ENCODE measurements at places on chromosomes 3 and 15.

- DNase-seq = no peak
These were observed 64.6 kb downstream of the CD200 start for GRCh38 chr3:112397556-112397955.

DNA sequence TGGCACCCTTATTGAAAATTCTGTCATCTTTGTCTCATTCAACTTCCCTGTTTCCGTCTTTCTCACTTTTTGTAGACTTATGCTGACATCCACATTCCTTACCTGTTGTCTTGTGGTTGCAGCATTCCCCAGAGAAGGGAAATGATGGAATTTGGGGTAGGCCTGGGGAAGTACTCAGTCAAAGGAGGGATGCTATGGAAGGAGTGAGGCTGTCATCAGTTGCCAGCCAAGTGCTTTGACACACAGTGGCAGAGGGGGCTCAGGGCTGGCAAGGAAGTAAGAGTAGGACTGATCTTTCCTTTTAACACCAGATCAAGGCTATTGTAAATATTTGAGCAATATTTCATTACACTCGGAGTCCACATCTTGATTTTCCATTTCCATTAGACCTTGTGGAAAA is 64.4 kb downstream of the RPLP1 start:
- no peak for DNase-seq

DNA sequence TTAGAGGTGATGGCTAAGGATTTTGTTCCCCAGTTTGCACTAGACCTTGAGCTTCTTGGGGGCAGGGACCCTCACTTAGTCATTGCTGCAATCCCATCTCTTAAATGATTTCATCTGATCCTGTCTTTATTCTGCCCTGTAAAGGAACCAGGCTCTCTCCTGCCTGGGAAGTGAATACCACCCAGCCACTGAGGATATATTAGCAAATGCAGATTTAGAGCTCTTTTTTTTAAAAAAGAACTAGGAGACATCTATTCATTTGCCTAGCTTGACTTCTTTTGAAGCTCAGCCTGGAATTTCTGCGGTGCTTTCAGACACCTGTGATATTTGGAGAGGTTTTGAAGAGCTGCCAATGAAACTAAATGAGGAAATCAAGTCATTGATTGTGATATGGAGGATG is 41.8 kb downstream of the CA12 start:
- DNase-seq = no peak

DNA sequence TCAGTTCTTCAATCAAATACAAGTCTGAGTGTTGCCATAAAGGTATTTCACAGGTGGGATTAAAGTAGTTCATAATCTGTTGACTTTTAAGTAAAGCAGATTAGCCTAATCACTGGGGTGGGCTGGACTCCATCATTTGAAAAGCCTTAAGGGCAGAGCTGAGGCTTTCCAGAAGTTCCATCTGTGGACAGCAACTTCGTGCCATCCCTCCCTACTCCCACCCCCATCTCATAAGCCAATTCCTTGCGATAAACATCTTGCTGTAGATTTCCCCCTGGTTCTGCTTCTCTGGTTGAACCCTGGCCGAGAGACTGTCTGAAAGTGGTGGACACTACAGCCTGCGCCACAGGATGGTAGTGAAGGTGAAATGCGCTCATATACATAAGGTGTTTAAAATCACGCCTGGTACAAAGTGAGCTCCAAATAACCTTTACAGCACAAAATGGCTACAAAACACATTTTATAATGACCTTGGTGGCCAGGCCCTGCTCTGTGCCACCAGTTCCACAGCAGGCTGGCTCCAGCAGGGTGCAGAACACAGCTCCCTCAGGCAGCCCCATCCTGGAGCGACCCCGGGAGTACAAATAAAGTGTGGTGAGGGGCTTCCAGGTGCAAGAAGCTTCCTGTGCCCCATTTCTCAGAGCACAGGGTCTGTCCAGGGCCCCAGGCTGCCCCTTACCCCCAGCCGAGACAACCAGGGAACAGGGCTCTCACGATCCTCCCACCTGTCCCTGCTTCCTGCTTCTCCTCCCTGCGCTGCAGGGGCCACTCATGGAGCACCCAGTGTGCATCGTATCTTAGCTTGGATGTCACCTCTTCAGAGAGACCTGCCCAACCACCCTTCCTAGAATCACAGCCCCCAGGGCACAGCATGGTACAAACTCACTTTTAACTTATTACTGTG is 25.8 kb upstream of the GATA2 start:
- DNase-seq = no peak

DNA sequence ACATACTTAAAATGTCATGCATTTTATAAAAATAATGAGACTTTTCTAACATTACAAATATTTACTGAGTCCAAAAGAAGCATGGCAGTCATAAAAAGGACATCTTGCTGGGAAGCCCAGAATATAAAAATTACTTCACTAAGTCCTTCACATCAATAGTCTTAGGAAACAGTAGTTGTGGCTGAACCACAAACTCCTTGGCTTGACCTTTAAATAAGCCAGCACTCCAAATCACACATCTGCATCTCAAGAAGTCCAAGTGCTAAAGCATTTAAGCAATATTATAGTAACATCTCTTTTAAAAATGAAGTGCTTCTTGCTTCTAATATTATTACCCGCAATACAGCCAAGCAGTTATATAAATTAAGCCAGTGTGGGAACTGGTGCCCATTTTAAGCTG is 8.8 kb downstream of the CCNL1 start:
- DNase-seq = no peak

- peak; percentile 53 for DNase-seq
These were observed 39.3 kb downstream of the C2CD4B start for GRCh38 chr15:62125773-62126172.

- DNase-seq = no peak
These were observed 54.1 kb upstream of the IGF2BP2 start for GRCh38 chr3:185878920-185879319.

DNA sequence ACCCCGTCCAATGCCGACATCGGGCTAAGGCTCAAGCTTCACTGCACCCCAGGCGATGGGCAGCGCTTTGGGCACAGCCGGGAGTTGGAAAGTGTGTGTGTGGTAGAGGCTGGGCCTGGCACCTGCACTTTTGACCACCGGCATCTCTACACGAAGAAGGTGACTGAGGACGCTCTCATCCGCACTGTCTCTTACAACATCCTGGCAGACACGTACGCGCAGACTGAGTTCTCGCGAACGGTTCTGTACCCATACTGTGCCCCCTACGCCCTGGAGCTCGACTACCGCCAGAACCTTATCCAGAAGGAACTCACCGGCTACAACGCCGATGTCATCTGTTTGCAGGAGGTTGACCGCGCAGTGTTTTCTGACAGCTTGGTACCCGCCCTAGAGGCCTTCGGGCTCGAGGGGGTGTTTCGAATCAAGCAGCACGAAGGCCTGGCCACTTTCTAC is 1.0 kb downstream of the PDE12 start:
- DNase-seq = peak; percentile 50

- DNase-seq = no peak
These were observed 52.7 kb downstream of the RAD54L2 start for GRCh38 chr3:51591231-51591630.

DNA sequence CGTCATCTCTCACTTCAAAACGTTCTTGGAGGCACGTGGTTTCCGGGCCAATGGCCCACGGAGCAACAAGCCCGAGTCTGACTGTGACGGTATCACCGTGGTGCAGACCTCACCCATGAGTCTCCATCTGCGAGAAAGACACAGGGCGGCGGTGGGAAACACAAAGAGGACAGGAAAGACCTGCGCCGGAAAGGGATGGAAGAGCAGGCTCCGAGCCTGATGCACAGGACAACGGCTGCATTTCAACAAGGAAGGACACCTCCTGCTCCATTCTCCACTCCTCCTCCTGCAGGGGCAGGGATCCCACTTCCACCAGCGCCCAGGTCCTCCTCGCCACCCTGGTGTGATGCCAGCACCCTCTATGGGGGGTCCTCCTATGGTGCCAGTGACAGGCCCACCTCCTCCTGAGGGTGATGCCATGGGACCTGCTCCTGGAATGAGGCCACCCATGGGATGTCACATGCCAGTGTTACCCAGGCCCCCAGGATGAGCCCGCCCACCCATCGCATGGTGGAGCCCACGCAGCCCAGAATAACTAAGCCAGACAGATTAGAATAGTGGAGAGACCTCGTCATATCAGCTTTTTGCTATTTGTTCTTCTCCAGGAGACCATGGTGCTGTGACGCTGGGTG is 73.0 kb upstream of the PCSK6 start:
- no peak for DNase-seq

GRCh38 chr15:68279779-68280753 is 2.5 kb downstream of the FEM1B start:
- DNase-seq = peak; percentile 55

DNA sequence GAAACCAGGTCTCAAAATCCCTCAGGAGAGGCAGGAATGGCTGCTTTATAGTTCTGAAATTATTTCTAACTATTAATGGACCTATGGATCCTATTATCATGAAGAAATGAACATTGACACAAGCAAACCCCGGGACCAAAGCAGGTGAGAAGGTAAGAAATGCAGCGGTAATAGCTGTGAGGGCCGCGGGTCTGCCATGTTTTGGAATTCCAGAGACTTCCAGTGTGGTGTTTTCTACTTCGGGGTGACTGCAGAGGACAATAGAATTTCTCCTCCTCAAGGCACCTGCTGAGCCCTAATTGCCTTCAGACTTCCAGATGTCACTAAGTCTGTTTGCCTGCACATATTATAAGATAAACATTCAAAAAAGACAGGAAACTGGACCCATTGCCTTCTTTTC is 437.4 kb downstream of the GABRG3 start:
- no peak for DNase-seq

DNA sequence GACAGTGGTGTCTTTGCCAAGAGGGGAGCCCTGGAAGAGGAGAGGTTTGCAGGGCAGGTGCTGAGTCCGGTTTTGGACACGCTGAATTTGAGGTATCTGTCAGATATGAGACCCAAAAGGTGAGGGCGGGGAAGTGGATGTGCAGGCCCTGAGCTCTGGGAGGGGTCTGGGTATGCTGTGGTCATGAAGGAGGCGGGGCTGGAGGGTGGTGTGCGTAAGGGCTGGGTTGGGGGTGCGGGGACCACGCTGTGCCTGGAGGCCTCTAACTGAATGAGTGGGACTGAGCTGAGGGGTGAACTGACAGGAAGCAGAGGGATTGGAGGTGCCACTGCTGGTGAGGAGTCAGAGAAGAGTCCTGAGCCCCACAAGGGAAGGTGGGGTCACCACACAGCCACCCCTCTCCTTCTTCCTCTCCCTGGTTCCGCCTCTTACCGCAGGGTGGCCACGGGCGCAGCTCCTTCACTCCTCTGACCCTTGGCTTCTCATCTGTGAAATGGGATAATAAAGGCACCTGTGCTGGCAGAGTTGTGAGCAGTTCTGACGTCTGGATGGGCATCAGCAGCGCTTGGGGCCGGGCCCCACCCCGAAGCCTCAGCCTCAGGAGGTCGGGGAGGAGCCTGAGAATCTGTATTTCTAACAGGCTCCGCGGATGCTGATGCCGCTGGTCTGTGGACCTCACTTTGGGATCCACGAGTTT is 28.8 kb downstream of the PSTPIP1 start:
- no peak for DNase-seq

- DNase-seq = no peak
These were observed 41.0 kb downstream of the ITGB5 start for GRCh38 chr3:124846189-124846588.

DNA sequence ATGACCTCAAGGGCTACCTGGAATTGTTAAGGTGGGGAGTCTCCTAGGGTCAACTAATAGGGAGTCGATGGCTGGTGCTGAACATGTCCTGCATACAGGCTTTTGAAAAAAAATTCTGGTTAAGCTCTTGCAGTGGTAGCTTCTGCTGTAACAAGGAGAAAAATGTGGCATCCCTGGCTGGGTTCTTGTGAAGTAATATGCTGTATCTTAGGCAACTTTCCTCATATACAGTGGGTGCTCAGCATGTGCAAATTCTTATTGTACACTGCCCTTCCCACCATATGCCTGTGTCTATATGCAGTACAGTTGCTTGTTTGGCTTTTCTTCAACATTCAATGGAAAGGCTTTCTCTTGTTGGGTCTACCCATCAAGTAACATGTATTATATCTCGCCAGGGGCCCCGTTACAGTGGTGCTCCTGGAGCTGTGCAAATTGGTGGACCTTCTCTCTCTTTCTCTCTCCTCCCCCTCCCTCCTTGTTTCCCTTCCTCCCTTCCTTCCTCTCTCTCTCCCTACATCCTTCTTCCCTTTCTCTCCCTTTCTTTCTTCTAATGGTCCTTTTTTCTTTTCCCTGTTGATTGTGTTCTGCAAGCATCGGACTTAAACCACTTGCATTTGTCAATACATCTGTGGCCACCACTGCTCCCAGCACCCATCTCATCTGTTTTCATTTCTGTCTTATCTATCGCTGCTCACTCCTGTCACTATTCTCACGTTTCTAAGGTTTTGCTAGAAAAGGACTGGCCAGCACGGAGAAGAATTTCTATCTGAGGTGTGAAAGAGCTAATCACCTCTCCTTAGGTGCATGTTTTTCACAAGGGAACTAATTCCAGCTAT is 35.2 kb downstream of the TGFBR2 start:
- no peak for DNase-seq

- no peak for DNase-seq
These were observed 1217.6 kb upstream of the ALCAM start for GRCh38 chr3:104149154-104149553.

GRCh38 chr3:46852334-46852720 is 10.9 kb downstream of the MYL3 start:
- no peak for DNase-seq

DNA sequence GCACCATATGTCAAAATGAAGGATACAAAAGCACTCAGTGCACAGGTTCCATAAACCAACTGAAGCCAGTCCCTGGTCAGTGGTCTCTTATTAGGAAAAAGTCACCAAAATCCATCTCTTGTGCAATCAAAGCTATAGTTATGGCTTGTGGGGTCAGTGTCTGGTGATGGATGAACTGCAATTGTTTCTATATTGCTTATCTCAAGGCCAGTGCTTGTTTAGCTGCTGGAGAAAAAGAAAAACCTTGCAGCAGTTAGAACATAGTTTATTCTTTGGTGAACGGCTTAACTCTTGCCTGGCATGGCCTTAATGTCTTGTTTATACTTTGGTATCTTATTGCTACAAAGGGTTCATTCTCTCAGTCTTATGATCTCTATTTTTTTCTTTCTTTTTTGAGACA is 2.9 kb upstream of the UQCRC1 start:
- DNase-seq = no peak

DNA sequence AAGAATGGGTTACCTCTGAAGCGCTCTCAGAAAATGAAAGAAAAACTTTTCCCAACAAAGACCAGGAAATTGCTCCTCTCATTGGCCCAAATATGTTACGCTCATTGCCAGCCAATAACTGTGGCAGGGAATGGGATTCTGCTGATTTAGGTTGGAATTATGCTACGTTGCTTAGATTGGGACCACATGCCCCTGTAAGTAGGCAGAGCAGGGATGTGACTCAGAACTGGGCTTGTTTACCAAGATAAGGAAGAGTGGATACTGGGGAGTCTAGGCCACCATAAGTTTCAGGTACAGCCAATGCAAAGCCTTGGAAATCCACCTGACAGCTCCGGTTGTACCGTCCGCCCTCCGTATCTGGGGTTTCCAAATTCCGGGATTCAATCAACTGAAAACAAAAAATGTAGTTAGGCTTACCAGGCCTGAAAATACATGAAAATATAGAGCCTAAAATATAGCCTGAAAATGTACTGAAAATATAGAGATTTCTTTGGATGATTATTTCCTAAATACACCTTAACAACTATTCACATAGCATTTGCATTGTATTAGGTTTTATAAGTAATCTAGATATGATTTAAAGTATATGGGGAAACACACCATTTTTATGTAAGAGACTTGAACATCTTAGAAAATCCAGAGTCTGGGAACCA is 1.5 kb upstream of the TCF12 start:
- DNase-seq = no peak
